ENCODE measurements at places on chromosomes 4 and X. TPM values are rescaled to one million over a fixed set of nuclear protein-coding genes. Genes with fewer than 3 reads are reported as not detected.

CLNK gene
- not detected for total RNA-seq

STARD8 gene
- 0.59 TPM for total RNA-seq

DUX4 gene
- total RNA-seq: not detected

TCP11X2 gene
- total RNA-seq: not detected

COX18 gene
- 22.9 TPM for total RNA-seq

AFM gene
- total RNA-seq: not detected

APLN gene
- total RNA-seq: 1.2 TPM

USP9X gene
- 170 TPM for total RNA-seq

SERPINA7 gene
- total RNA-seq: not detected

PDCL2 gene
- not detected for total RNA-seq

CT45A1 gene
- total RNA-seq: not detected

SSX3 gene
- not detected for total RNA-seq

TRIML2 gene
- 0.14 TPM for total RNA-seq

SSX4B gene
- total RNA-seq: not detected

HS6ST2 gene
- total RNA-seq: 0.42 TPM

PSMD10 gene
- 96.1 TPM for total RNA-seq

FGF16 gene
- not detected for total RNA-seq

ARL9 gene
- total RNA-seq: 0.23 TPM

PLAC8 gene
- total RNA-seq: not detected

SHOX gene
- not detected for total RNA-seq

PPM1K gene
- total RNA-seq: 26.0 TPM

AMBN gene
- not detected for total RNA-seq

EPGN gene
- 26.2 TPM for total RNA-seq

TMEM154 gene
- 9.8 TPM for total RNA-seq

TASL gene
- total RNA-seq: not detected

SFRP2 gene
- total RNA-seq: not detected

SOX3 gene
- not detected for total RNA-seq

ITM2A gene
- not detected for total RNA-seq

HMX1 gene
- total RNA-seq: not detected

Measured in smooth muscle cell of the umbilical artery (primary cell).